Gastroesophageal sphincter (tissue), 4 donors: ENCODE measurements at places on chromosomes 1 and 21.
A peak's percentile ranks its signal among the peaks of the same experiment; 100 is the strongest.

GRCh38 chr1:157141212-157141855 is 3.1 kb upstream of the ETV3 start:
- no peak for ATAC-seq

- ATAC-seq = no peak
Measured at GRCh38 chr1:173421789-173422188, 55.3 kb upstream of the PRDX6 start.

DNA sequence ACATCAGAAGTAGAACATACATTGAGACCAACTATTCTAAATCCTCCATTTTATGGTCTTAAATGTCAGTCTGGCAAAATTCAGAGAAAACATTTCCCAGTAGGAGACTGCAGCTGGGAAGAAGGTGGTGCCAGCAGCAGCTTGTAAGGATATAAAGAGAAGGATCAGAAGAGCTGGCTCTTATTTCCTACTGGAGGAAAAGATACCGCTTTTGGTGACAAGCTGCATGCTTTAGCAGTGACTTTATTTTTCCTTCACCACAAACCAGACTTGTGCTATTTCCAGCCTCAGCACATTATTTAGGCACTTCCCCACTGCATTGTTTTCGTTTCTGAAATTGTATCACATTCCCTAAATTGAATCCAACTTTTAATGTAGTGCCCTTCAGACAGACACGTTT is 28.4 kb downstream of the RNF11 start:
- peak; percentile 34 for ATAC-seq

GRCh38 chr1:33188572-33189275 is 6.9 kb upstream of the TRIM62 start:
- ATAC-seq = no peak

DNA sequence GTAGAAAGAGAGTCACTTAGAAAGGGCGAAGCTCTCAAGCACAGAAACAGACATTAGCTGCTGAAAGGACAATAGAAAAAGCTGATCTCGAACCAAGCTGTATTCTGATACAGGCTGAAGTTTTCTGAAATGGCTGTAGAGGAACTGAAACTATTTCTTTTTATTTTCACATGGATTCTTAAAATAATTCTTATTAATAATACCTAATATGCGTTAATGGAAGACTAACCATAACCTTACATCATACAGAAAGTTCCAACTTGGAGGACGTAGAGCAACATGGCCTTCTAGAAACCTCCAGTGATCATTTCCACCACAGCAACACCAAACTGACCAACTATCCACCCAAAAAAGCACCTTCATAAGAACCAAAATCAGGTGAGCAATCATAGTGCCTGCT is 52.8 kb upstream of the ACADM start:
- no peak for ATAC-seq

GRCh38 chr1:1402072-1402900 is 3.2 kb upstream of the CCNL2 start:
- no peak for ATAC-seq

GRCh38 chr1:230077011-230077410 is 10.0 kb downstream of the GALNT2 start:
- ATAC-seq = no peak

- ATAC-seq = no peak
Measured at GRCh38 chr21:31221043-31221442, 123.0 kb downstream of the TIAM1 start.

DNA sequence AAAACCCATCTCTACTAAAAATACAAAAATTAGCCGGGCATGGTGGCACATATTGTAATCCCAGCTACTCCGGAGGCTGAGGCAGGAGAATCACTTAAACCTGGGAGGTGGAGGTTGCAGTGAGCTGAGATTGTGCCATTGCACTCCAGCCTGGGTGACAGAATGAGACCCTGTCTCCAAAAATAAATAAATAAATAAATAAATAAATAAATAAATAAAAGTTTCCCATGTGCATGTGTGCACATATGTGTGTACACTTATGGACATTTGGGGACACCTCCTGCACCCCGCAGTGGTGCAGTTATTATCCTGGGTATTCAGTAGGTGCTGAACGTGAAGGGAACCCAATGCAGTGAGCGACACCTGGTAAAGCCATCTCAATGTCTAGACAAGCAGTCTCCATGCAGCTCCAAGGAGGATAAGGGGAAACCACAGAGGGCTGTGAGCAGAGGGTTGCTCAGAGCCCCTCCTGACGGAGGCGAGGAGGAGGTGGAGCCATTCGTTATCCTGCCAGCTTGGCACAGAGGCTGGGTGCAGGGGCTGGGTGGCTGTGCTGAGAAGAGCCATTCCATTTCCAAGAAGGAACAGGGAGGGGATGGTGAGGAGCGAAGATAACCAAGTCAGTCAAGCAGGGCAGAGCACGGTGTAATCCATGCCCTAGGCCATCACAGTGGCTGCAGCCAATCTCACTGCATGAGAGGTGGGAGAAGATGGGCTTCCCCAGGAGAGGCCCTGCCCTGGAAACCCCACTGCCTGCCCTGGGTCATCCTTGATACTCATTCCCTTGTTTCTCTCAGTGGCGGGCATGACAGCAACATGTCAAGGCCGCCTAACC is 25.6 kb downstream of the UBIAD1 start:
- ATAC-seq = no peak

DNA sequence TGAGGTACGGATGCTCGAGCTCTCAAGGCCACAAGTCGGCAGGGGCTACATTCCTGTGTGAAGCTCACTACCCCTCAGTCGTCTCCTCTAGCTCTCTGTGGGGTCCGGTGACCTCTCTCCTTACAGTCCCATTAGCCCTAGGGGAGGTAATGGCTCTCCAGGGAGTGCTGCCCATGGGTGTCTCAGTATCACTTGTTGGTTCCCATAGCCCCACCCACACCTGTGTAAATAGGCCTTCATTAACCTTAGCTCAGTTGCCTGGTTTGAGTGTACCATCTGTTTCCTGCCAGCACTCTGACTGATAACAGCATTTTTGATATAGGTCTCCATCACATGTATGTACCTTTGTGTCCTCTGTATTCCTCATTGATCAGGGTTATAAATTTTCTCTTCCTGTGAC is 133.2 kb upstream of the KCNJ15 start:
- no peak for ATAC-seq

DNA sequence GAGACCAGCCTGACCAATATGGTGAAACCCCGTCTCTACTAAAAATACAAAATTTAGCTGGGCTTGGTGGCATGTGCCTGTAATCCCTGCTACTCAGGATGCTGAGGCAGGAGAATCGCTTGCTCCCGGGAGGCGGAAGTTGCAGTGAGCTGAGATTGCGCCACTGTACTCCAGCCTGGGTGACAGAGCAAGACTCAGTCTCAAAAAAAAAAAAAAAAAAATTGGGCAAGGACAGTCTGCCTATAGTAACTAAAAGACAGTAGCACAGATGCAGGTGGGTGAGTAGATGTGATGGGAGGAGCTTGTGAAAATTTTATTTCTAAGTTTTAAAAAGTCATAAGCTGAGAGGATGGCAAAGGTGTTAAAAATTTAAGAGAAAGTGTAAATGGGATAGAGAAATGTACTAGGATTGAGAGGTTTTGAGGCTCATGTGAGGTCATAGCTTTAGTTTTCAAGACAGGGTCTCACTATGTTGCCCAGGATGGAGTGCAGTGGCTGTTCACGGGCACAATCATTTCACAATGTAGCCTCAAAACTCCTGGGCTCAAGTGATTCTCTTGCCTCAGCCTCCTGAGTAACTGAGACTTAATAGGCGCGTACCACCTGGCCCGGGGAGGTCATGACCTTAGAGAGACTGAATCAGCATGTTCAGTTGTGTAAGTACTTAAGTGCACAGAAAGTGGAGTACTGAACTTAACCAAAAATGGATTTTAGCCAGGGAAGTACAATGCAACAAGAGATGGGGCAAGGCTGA is 33.7 kb downstream of the PTP4A2 start:
- ATAC-seq = no peak

- ATAC-seq = no peak
Measured at GRCh38 chr21:46094401-46095082, 3.4 kb upstream of the COL6A2 start.

DNA sequence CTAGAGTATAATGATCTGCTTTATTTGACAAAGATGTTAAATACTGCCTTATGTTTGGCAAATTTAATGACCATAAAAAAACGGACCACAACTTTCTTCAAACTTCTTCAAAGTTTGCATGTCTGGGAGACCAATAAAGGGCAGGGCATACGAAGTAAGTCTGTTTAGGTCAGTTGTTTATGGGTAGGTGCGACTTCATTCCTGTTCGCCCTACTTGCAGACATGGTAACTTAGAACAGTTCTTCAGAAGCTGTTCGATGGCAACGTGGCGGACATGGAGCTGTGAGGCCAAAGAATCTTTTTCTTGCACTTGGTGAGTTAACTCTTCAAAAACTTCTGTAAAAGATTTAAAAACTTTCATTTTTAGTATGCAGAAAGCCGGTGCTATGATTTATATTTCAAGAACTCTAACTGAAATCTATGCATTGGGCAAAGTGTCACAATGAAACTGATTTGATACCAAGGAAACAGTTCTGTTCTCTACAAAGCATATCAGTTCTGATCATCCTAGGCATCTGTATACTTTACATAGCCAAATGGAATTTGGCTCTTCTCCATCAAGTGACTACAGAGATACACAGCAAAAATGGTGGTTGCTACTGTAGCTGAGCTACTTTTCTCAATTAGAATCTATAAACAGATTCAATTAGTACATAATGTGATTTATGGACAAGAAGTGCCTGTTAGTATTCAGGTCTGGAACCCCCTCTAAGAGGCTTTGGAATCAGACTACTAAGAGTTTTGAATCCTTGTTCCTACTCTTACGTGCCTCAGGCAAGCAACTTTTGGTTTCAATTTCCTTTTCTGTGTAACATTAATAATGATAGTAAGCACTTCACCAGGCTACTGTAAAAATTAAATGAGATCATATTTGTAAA is 25.7 kb downstream of the C21orf91 start:
- ATAC-seq = no peak

DNA sequence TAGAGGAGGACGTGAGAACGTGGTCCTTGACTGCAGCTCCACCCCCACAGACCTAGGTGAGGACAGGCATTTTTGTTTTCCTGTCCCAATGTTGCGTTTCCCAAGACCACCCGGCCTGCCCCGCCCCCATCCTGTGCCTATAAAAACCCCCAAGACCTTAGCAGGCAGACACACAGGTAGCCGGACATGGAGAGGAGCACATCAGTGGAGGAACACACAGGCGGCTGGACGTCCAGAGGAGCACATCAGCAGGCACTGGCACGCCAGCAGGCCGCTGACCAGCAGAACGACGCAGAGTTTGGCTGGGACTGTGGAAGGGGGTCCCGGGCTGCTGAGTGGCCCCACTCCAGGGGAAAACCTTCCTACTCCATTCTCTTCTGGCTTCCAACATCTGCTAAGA is 12.7 kb upstream of the HMGCL start:
- no peak for ATAC-seq

- no peak for ATAC-seq
Measured at GRCh38 chr1:233375653-233376052, 48.1 kb downstream of the MAP3K21 start.

DNA sequence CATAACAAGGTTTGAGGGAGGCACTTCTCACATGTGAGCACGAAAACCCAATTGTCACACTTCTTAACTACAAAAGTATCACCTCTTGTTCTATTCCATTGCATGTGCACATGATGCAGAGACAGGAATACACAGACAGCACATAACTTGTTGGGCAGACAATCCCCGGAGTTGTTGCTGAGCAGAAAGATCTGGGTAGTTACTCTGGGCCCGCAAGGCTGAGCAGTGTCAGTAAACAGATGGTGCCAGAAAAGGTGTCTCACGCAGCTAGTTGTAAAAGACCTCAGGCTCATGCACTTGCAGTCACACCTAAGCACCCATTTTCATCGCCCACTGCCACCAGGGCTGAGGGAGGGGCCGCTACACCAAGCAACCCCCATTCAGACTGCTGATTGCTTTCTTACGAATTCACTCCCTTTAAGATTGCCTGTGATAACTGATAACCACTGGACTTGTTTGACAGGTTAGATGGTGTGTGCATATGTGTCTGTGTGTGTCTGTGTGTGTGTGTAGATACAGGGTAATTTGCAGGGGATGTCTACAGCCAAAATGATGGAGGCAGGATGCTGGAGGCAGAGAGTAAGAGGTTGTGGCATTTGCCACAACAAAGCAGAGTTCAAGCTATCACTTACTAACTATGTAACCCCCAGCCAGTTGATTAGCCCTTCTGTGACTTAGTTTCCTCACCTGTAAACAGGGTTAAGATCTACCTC is 4.2 kb downstream of the LGR6 start:
- no peak for ATAC-seq

DNA sequence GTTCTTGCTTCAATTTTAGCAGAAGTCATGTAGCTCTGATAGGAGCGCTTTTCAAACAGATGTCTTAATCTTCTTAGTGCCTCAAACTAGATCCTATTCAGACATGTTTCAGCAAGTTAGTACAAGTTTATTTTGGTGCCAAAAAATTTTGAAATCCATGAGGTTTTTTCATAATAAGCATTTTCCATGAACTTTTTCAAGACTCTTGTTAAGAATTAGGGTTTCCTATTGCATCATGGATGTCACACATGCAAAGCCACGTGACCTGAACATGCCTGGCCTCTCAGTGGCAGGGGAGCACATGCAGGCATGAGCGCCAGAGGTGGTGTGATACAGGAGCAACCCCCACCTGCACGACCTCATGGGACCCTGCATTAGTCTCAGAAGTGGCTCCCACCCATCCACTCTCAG is 67.6 kb downstream of the POFUT2 start:
- peak; percentile 62 for ATAC-seq

DNA sequence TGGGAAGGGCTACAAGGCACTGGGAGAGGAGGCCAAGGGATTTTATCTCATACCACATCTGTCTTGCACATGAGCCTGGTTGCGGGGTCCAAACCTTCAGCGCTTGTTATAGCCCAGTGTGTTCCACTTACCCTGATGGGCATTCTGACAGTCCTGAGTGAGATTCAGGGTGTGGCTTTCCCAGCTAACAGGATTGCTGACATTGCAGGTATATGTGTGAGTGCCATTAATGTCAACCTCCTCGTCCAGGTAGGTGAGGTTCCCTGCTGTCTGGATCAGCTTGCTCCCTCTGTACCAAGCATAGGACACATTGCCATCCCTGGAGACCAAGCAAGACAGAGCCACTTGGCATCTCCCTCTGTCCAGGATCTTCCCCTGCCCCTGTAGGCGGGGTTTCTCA is 21.6 kb downstream of the CD244 start:
- ATAC-seq = no peak

- no peak for ATAC-seq
Measured at GRCh38 chr1:46619656-46620258, 3.1 kb upstream of the MOB3C start.

DNA sequence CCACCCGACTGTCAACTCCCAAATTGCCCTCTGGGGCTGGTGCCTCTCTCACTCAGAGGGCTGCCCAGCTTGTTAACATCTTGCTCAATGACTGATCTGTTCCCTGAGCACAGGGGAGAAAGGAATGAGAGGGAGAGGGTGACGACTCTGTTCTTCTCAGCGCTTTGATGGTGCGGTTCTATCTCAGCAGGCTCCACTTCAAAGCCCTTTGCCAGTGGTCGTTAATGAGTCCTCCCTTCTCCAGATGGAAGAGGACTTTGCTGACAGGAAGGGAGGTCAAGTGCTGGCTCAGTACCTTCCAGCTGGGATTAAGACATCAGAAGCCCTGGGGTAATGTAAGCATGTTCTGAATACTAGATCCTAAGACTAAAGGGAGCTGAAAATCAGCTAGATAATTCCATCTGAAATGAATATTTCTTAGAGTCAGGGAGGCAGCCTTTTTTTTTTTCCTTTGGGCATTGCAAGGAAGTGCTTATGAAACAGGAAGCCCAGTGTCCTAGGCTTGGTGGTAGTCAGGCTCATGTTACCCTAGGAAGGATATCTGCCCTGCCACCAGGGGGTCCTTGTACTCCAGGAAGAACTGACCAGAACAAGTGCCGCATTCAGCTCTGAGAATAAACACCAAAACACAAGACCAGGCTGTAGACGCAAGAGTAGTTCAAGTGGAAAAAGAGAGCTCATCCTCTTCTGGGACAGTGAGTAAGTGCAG is 4.7 kb downstream of the FMOD start:
- no peak for ATAC-seq
